ENCODE measurements at places on chromosomes 6 and 20.

GRCh38 chr6:42369568-42369967, 82.2 kb downstream of the TRERF1 start:
- DNase-seq = no peak

DNA sequence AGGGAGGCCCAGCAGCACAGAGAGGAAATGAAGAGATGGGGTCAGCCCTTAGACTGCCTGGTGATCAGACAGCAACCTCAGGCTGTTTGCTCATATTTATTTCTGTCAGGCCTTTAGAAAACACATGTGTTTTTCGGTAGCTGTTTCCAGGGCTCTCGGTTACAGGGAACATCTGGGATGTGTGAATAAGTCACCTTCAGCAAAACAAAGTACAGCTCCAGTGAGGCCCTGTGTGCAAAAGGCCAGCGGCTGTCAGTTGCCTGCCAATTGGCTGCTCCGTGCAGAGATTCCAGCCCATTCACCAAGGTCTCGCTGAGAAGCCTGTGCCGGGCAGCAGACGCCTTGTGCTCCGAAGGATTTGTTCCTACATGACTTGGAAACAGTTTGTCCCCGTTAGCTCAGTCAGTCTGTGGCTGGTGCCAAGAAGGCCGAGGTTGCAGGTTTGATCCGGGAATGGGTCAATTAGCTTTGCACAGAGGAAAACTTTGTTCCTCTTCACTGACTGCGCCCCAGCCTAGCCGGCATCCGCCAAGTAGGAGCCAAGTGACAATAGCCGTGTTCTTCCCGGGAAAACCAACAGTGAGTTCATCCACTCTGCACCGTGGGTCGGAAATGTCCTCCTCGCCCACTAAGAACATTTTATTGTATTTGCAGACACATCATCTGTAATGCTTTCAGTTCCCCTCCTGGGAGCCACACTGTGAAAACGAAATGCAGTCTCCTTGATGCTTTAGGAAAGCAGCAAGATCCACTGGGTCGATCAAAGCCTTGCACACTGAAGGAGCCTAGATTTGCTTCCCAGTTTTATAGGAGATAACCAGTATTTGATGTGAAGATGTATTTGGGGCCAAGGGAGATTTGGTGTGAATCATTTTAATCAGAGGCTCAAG, 315.4 kb upstream of the CDYL start:
- DNase-seq = peak; percentile 69

DNA sequence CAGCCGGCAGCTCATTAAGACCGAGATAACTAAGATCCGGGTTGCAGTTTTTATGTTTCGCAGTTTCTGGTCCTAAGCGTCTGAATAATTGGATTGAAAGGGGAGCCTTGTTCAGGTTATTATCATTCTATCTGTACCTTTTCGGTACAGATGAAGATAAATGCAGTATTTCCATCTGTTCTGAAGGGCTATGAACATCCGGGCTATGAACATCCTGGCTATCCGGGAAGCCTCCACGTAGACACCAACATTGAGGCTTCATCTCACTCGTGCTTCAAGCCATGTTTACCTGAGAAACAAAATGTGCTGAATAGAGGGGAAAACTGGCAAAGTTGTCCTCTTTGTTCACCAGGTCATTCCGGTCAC, 399 bp upstream of the REPS1 start:
- DNase-seq = no peak

GRCh38 chr20:45487231-45487635, 17.7 kb downstream of the WFDC2 start:
- DNase-seq = no peak

DNA sequence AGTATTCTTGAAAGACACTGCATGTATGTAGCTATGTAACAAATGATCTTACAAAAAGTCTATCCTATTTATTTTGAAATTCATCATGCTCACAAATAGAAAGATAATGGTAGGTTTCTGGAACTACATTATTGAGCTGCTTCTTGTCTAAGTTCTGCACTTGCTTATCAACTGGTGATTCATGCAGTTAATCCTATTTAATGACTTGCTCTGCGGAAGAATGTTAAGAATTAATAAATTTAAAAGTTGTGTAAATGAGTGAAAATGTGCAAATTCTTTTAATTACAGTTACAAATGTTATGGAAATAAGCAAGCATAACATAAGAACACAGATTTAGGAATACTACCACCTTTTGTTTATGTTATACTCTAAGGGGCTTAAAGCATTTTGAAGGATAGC, 67.1 kb upstream of the MCM9 start:
- DNase-seq = no peak

Measured in left cardiac atrium (tissue), 4 donors.